ENCODE measurements at places on chromosomes 2 and 18.

GRCh38 chr2:1017827-1018226 is 67.2 kb downstream of the SNTG2 start:
- no peak for DNase-seq

- no peak for DNase-seq
These were observed 57.1 kb downstream of the TRIB2 start for GRCh38 chr2:12773586-12774394.

GRCh38 chr2:200617156-200618053 is 31.6 kb downstream of the AOX1 start:
- peak; percentile 58 for DNase-seq

- DNase-seq, result no peak
These were observed 876.0 kb downstream of the SLC4A3 start for GRCh38 chr2:220503431-220503830.

- DNase-seq, result no peak
These were observed 43.2 kb upstream of the SEMA4C start for GRCh38 chr2:96913117-96913397.

- DNase-seq, result peak; percentile 77
These were observed 58.8 kb downstream of the C2orf74 start for GRCh38 chr2:61220768-61221167.

DNA sequence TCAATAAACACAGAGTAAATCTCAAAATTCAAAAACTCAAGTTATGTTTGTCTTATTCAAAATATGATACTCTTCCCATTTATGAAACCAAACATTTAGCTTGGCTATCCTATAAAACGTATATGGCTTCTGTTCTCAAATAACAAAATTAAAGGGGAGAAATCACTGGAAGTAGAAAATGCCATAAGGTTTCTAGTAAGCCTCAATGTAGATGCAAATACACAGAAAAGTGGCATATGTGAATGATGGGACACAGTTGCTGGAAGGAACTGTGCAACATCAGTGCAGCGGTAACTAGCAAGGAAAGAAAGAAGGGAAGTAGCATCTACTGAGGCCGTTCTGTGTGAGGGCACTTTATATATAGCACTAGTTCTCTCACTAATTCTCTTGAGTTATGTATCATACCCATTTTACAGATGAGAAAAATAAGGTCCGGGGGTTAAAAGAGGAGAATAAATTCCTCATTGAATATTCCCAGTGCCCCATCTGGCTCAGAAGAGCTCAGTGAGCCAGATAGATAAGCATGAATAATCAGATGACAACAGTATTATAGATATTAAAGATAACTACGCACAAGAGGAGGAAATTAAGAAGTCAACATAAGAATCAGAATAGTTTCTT is 27.2 kb downstream of the NBAS start:
- no peak for DNase-seq

DNA sequence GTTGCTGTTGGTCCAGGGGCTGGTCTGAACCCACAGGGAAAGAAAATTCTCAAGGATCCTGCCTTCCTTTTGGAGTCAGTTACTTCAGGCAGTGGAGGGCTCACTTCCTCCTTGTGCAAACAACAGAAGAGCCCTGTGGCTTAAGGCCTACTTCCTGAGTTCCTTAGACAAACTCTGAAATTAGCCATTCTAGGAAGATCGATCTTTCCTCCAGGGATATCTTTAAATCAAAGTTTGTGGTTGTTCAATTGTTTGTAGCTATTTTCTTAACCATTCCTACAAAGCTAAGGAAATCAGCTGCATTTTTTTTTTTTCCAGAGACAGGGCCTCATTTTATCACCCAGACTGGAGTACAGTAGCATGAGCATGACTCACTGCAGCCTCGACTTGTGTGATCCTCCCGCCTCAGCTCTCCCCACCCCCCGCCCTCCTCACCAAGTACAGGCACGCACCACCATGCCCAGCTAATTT is 156.0 kb downstream of the TANC1 start:
- peak; percentile 64 for DNase-seq

DNA sequence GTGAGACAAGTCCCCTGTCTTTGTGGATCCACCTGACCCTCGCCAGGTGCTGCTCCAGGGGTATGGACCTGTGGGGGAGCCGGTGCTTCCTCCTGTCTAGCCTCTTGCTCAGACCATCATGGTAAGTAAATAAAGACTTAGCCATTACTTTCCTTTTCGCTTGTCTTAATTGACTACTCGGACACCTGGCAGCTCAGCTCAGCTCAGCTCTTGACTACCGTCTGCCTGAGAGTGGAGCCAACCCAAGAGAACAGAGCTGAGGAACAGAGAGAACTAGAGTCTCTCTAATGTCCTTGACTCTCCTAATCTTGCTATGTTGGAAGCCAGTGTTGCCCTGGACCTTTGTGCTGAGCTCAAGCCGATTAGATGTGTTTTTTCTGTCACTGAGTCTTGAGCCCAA is 170.3 kb upstream of the CXCR4 start:
- no peak for DNase-seq

DNA sequence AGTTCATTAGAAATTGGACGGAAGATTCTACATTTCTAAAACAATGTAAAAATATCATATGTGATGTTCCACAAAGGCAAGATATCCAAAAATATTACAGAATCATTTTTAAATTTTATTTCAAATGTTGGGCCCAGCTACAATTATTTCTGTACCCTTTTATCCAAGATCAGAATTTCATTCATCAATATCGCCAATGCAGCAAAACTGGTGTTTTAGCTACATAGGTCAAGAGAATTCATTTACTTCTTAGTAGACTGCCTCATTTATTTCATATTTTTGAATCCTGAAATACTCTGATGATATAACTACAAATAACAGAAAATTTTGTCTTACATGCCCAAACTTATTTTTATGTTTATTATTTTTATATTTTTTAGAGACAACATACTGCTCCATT is 143.1 kb downstream of the CMPK2 start:
- DNase-seq, result no peak

- no peak for DNase-seq
These were observed 31.2 kb upstream of the EN1 start for GRCh38 chr2:118878531-118879149.

GRCh38 chr2:151908204-151908882 is 80.1 kb upstream of the ARL5A start:
- DNase-seq, result no peak

- DNase-seq, result no peak
These were observed 799 bp downstream of the CYTIP start for GRCh38 chr2:157443090-157443489.

- DNase-seq, result no peak
These were observed 56.8 kb downstream of the NXPH2 start for GRCh38 chr2:138723196-138723987.

DNA sequence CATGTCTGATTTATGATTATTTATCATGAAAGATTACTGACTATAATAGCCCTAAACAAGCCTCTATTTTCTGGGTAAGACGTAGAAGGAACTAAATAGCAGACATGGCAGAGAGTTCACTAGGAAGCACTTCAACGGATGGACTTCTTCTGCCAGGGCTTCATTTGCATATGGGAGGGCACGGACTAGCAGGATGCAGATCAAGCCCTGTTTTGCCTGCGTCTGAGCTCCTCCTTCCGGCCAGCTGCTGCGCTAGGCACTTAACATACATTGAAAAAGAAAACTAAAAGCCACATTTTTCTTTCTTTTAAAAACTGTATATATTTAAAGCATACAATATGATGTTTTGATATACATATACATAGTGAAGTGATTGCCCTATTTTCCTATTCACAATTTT is 340.0 kb upstream of the MEX3C start:
- DNase-seq, result peak; percentile 50

DNA sequence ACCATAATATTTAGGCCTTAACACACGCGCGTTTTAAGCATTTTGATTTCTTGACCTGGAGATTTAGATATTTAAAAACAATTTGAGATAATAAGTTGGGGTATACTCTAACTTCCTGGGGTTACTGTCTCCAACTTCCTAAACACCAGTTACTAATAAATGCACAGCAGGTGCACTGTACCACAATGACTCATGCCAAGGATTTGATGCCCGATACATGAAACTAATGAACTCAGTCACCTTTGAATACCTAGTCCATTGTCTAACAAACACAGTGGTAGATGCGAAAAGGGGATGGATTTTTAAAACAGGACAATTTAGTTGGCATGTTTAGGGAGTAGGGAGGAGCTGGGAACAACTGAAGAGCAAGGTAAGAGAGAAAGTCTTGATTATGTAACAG is 21.2 kb downstream of the CABYR start:
- no peak for DNase-seq

DNA sequence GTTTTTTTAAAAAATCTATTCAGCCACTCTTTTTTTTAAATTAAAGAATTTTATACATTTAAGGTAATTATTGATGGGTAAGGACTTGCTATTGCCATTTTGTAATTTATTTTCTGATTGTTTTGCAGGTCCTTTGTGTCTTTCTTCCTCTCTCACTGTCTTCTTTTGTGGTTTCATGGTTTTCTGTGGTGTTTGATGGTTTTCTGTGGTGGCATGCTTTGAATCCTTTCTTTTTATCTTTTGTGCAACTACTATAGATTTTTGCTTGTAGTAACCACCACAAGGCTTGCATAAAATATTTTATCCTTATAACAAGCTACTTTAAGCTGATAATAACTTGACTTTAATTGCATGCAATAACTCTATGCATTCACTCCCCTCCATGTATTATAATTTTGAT is 31.5 kb upstream of the SLC4A10 start:
- no peak for DNase-seq

DNA sequence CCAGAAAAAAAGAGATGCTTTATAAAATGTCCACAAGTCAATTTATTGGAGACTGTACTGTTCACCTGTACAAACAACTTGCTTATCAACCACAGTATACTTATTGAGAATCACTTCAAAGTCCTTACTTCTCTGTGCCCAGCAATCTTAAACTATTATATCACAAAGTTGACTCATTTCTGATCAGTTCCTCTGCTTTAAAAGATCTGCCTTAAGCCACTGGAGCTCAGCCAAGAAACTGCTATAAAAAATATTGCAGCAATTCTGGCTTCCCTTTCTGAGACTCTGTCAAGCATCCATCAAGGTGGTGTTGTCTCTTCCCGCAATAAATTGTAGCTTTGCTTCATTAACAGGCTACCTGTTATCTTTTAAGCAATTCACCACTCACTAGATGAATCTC is 375.2 kb upstream of the SPHKAP start:
- DNase-seq, result no peak

- DNase-seq, result peak; percentile 89
These were observed 224.3 kb downstream of the ANAPC1 start for GRCh38 chr2:111659361-111660333.

GRCh38 chr2:13014783-13015182 is 298.0 kb downstream of the TRIB2 start:
- DNase-seq, result no peak

GRCh38 chr2:234459401-234460009 is 37.4 kb downstream of the ARL4C start:
- DNase-seq, result no peak

DNA sequence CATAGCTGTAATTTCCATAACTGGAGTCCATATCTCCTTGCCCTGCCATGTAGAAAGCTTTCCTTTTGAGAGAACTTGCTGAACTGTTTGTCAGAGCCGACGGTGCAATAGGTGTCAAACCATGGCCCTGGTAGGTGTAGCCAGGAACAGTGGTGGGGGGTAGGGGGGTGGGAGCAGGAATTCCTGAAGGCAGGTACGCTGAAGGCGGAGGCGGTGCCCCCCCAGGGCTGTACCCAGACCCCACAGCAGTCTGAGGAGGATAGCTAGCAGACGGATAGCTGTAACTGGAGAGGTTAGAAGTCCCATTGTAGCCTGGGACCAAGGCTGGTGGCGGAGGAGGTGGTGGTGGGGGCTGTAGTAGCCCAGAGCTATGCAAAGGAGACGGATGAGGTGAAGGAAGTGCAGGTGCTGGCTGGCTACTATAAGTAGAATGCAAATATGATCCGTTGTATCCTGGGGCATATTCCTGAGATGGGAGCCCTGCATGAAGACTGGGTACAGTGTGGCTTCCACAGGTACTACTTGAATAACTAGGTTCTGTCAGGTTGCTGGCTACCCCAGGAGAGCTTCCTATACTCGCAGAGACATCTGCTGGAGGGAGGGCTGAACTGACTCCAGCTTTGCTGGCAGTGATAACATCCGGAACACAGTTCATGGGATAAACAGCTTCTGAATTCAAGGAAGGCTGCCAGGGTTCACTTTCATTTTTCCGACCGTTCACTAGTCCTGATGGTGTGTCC is 124.8 kb downstream of the FIGN start:
- DNase-seq, result no peak

GRCh38 chr18:9362869-9363268 is 28.3 kb downstream of the TWSG1 start:
- no peak for DNase-seq

- DNase-seq, result no peak
These were observed 173.1 kb downstream of the ICOS start for GRCh38 chr2:204109681-204110080.

DNA sequence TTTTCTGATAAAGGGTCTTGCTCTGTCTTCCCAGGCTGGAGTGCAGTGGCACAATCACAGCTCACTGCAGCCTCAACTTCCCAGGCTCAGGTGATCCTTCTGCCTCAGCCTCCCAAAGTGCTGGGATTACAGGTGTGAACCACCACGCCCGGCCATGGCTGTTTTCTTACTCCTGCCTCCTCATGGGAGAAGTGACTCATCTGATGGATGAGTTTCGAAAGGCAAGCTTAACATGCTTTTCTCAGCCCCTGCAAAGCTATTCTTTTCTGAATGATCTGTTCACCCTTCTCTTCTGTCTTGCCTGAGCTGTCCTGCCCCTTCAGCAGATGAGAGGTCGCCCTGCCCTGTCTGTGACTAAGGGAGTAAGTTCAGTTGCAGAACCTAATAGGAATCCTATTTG is 929 bp upstream of the CREG2 start:
- peak; percentile 29 for DNase-seq

GRCh38 chr2:63591566-63592175 is 2.9 kb downstream of the MDH1 start:
- DNase-seq, result no peak

DNA sequence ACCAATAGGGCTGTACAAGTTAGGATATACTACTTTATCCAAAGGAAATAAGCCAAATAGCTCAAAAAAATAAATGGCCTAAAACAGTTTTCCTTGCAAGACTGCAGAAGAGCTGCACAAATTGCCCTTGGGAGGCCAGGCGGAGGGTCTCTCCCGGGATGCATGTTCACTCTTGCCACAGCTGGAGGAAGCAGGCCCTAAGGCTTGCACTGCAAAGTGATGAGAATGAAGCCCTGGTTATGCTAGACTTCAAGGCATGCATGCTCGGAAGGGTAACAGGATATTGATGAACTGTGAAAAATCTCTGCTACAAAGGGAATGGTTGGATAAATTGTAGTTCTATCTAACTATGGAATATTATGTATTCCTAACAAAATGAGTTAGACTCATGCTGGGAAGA is 27.5 kb upstream of the LDLRAD4 start:
- no peak for DNase-seq

DNA sequence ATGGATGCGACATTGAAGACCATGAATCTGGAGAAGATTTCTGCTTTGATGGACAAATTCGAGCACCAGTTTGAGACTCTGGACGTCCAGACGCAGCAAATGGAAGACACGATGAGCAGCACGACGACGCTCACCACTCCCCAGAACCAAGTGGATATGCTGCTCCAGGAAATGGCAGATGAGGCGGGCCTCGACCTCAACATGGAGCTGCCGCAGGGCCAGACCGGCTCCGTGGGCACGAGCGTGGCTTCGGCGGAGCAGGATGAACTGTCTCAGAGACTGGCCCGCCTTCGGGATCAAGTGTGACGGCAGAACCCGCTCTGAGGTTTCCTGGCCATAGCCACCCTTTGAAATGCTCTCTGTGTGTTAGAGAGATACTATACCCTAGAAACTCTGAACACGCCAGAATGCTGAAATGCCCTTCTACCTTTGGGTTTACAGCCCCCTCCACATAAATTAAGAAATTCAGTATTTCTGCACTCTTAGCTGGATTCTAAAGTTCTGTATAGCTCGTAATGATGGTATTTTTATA is 659 bp downstream of the CHMP1B start:
- DNase-seq, result peak; percentile 33

Data from fibroblast of gingiva (primary cell).